C1 segment of cervical spinal cord (tissue), 14 donors: ENCODE measurements at places on chromosomes 5 and 9.

GRCh38 chr5:60546207-60546606 lies 153.8 kb downstream of the DEPDC1B start:
- no peak for DNase-seq

GRCh38 chr5:117615226-117615625 lies 1040.6 kb upstream of the SEMA6A start:
- no peak for DNase-seq

- DNase-seq, result no peak
Observed at GRCh38 chr9:81801190-81801589, 111.8 kb upstream of the TLE1 start.

DNA sequence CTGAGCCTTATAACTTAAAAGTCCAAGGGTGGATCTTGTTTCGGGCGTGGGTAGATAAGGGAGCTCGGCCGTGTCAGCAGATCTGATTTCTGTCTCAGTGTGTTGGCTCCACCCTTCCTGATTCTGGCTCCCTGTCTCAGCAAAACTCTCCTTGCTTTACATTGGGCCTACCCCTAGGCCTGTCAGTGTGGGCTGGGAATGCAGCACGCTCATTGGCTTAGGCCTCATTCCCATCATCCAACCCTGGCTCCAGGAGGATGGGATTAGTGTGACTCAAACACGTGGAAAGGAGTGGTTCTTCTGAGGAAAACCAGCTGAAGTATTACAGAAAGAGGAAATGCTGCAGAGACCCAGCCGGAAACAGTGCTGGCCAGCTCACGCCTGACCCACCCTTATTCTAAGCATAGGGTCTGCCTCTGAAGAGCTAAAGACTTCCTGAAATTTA lies 59.9 kb downstream of the ZFAND5 start:
- DNase-seq, result no peak

DNA sequence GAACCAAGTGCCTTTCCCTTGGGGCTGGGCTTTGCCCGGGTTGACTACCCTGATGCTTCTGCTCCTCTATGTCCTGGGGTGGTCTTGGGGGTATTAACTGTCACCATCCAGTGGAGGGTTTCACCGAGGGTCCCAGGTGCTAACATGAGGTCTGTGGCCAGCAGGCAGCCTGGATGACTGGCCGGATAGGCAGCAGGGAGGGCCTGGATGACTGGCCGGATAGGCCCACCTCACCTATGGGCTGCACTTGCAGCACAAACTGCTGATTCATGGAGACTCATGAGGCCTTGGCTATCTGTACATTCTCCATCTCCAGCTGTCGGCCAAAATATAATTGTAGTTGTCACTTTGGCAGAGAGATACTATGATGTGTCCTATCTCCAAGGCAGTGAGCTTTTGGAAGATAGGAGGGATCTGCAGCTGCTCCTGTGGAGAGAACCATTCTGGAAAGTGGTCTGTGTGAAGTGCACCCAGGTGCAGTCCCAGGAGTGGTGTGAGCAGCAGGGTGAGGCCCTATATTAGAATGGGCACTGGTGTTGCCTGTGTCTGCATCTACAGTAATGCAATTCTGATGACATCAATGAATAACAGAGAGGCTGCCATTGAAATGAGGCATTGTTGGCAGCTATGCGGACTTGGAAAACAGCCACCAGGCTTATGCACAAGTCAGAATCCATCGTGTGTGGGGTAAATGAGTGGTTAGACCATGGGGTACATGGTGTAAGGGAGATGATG lies 26.3 kb upstream of the CDKN2AIPNL start:
- no peak for DNase-seq

GRCh38 chr5:86374611-86375010 lies 243.1 kb upstream of the COX7C start:
- DNase-seq, result no peak

- no peak for DNase-seq
Observed at GRCh38 chr9:109456811-109457210, 41.3 kb downstream of the PTPN3 start.
